ENCODE measurements at places on chromosomes 3 and 15.

GRCh38 chr15:28114721-28115622 is 15.9 kb upstream of the OCA2 start:
- no peak for DNase-seq

- no peak for DNase-seq
Observed at GRCh38 chr15:38068626-38069391, 134.4 kb downstream of the TMCO5A start.

GRCh38 chr3:83122774-83123350 is 1361.4 kb upstream of the GBE1 start:
- DNase-seq = no peak

GRCh38 chr15:69090197-69090948 is 70.1 kb upstream of the GLCE start:
- no peak for DNase-seq

DNA sequence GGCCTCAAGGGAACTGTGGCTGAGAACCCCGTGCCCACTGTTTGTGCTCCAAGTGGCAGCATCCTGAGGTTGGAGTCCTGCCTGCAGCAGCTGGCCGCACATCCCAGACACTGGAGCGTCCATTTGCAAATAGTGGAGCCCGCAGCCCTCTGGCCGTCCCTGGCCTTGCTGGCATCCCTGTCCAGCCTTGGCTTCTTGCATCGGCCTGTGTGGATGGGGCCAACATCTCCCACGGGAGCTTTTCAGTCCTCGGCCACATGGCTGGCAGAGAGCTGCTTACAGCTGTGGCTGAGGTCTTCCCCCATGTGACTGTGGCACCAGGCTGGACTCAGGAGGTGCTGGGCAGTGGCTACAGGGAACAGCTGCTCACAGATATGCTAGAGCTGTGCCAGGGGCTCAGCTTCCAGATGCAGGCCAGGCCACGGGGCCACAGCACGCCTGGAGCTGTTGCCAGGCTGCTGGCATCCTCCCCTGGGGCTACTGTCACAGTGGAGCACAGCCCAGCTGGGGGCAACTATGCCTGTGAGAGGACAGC is 71.2 kb downstream of the FAM43A start:
- no peak for DNase-seq

Data from activated naive CD8-positive, alpha-beta T cell treated with anti-CD3 and anti-CD28 coated beads, Interleukin-2, amount 10 ng/mL, durations not matched to agents 7 days and 5 days (primary cell).